Myocyte (in vitro differentiated cells): ENCODE measurements at places on chromosomes 2 and 18. TPM values are rescaled to one million over a fixed set of nuclear protein-coding genes. Genes with fewer than 3 reads are reported as not detected.

- peak; percentile 86 for DNase-seq
These were observed 9.3 kb downstream of the GGCX start for GRCh38 chr2:85551698-85552678.

Gene RESP18
- total RNA-seq, result not detected in 2 replicates

DNA sequence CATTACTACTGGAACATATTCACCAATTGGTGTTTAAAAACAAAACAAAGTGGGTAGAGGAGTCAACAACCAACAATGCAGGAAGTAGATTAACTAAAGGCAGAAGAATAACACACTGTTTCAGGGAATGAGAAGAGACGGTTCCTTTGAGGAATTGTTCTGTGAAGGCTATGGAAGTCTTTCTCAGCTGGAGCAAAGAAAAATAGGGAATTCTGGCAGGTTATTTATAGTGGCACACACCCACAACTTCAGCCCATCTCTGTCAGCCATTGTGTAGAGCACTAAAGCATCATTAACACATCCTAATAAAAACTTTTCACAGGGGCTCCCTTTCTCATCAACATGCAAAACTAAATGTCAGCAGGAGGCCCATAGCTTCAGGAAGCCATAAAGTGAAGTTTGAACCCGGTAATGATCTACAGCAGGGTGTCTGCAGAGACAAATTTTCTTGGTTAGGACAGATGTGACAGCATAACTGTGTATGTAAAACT, 113.6 kb downstream of the CDH2 start:
- no peak for DNase-seq

Gene EMILIN1
- total RNA-seq, result 4.3 and 6.8 TPM in 2 replicates

Gene GREB1
- total RNA-seq, result 0.24 and 0.52 TPM in 2 replicates

GRCh38 chr2:185284696-185285095, 453.9 kb upstream of the FSIP2 start:
- no peak for DNase-seq

DNA sequence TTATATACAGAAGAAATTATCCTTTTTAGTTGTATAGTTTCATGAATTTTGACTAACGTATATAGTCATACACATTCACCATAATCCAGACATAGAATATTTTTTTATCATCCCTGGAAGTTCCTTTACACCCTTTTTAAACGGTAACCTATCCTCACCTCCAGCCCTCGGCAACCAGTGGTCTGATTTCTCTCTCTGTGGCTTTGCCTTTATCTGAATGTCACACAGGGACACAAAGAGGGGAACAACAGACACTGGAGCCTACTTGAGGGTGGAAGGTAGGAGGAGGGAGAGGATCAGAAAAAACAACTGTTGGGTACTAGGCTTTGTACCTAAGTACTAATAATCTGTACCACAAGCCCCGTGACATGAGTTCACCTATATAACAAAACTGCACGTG, 191.9 kb downstream of the MC4R start:
- DNase-seq, result no peak

DNA sequence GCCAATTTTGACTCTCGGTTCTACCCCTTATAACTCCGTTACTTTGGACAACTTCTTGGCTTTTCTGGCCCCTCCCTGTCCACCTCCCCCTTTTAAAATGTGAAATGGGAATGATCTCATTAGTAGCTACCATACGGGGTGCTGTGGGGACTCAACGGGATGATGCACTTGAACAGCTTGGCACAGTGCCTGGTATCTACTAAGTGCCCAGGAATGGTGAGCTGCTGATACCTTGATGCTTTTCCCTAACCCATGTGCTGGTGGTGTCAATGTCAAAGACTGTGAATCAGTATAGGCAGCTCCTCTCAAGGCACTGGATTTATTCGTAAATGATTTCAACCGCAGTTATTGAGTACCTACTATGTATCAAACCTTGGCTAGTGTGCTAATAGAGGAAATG, 204.2 kb downstream of the LOXHD1 start:
- DNase-seq, result no peak

- DNase-seq, result peak; percentile 80
These were observed 119.9 kb upstream of the NDUFV2 start for GRCh38 chr18:8982416-8983183.

Gene MPPE1
- total RNA-seq, result 25.0 and 76.0 TPM in 2 replicates

Gene TMEM182
- 25.5 and 29.7 TPM in 2 replicates for total RNA-seq

GRCh38 chr2:170141865-170142264, 36.1 kb upstream of the MYO3B start:
- DNase-seq, result no peak

Gene SUPT7L
- 35.4 and 44.0 TPM in 2 replicates for total RNA-seq

DNA sequence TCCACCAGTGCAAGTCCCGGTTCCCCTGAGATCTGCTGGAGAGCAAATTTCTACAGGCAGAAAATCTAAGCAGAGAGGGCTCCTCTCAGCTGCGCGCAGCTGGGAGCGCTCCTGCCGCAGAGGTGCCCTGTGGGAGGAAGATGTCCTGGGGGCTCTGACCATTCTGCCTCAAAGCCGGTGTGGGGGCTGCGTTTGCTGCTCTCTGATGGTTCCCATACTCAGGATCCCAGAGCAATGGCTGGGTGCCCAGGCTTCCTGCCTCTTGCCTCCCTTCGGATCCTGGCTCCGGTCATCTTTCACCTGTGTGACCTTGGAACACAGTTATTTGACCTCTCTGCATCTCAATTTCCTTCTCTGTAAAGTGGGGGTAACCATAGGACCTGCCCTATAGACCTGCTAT, 434.2 kb downstream of the ZNF521 start:
- DNase-seq, result no peak

GRCh38 chr2:131120815-131121317, 15.7 kb downstream of the PLEKHB2 start:
- DNase-seq, result no peak

GRCh38 chr18:42268798-42269197, 313.8 kb downstream of the PIK3C3 start:
- DNase-seq, result no peak

Gene CNPPD1
- 28.9 and 35.2 TPM in 2 replicates for total RNA-seq

GRCh38 chr2:239769554-239770245, 255.4 kb downstream of the NDUFA10 start:
- DNase-seq, result no peak

DNA sequence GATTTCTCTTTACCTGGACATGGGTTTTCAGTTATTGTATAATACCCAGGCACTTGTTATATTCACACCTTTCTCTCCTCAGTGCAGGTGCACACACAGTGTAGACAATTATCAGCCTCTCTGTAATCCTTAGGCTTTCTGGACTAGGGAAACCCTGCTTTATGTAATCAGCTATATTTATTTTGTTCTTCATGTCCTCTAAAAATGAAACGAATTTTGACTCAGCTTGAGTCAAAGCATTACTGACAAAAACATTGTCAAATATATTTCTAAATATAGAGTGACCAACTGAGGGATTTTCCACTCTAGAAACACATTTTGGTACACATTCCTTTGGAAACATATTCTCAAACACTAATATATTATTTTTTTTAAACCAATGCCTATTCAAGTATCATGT, 144.8 kb upstream of the GULP1 start:
- DNase-seq, result no peak

GRCh38 chr2:197600306-197600705, 75.1 kb downstream of the RFTN2 start:
- DNase-seq, result no peak

- no peak for DNase-seq
These were observed 69.3 kb downstream of the KCNG2 start for GRCh38 chr18:79866889-79867574.

DNA sequence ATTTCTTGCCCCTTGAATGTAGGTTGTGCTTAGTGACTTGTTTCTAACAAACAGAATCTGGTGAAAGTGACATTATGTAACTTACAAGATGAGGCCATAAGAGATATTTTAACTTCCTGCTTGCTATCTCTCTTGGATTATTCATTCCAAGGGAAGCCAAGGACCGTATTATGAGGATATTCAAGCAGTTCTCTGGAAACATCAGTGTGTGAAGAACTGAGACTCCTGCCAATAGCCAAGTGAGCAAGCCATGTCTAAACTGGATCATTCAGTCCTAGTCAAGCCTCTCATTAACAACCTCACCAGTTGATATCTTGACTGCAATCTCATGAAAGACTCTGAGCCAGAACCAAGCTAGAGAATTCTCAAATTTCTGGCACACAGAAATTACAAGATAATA, 765.1 kb upstream of the SLC8A1 start:
- DNase-seq, result no peak

GRCh38 chr2:231053846-231054245, 2.8 kb upstream of the PSMD1 start:
- no peak for DNase-seq

DNA sequence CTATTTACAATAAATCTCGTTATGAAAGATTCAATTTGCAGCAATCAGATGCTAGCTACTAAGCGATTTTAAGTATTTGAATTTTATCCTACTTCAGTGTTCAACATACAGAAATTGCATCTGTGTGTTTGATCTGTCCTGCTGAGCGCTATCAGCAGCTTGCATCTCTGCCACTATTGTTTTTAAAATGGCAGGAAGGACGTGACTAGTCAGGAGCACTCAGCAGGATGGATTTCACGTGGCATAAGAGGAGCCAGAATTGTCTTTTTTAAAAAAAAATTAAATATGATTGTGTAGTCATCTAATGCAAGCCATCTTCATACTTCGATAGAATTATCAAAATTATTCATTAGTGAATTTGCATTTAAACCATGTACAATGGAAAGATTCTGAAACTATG, 2.8 kb upstream of the KLHL14 start:
- DNase-seq, result no peak

DNA sequence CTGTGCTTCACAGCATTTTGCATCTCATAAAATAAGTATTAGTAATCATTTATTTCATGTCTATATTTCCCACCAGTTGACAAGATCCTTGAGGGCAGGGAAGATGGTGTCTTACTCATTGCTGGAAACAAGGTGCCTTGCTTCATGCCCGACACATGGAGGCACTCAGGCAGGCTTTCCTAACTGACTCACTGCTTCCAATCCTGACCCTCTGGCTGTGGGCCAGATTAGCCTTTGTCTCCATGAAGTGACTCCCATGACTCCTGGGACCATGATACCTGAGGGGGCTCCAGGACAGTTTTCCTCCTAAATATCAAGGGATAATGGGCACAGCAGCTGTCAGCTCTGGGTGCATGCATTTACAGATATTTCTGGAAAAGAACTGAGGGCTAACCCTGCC, 275.1 kb downstream of the AGPS start:
- peak; percentile 70 for DNase-seq

Gene NOP58
- 60.8 and 63.2 TPM in 2 replicates for total RNA-seq

Gene FBXO36
- 1.5 and 2.1 TPM in 2 replicates for total RNA-seq

DNA sequence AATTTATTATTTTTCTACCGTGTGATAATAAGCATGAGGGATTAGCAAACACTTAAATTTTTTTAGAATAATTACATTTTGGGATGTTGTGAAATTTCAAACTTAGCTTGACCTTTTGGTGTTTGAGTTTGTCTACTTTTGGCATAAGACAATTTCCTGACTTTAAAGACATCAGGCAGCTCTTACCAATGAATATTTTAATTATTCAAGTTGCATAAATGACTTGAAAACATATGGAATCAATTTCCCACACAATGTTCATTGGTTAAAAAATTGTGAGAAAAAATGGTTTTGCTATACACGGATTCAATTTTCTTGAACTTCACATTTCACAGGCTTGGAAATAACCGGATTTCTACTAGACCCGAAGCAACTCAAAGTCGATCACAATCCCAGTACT, 243.4 kb downstream of the IKZF2 start:
- DNase-seq, result no peak

Gene SLC8A1
- 5.2 and 8.3 TPM in 2 replicates for total RNA-seq

DNA sequence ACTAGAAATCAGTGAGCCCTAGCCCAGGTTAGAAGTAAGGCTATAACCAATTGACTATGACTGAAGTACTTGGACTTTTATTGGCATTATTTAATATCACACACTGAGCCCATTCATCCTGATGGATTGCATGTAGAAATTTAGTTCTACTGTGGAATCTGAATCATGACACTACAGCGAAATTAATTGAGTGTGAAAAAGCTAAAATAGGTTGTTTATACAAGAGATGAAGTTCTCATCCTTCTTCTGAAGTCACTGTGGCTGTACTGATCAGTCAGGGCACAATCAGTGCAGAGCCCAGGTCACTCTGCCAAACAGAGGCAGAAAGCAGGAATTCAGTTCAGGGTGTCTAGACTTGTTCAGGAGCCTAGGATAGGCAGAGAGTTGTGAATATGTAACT, 158.9 kb downstream of the BABAM2 start:
- DNase-seq, result no peak

DNA sequence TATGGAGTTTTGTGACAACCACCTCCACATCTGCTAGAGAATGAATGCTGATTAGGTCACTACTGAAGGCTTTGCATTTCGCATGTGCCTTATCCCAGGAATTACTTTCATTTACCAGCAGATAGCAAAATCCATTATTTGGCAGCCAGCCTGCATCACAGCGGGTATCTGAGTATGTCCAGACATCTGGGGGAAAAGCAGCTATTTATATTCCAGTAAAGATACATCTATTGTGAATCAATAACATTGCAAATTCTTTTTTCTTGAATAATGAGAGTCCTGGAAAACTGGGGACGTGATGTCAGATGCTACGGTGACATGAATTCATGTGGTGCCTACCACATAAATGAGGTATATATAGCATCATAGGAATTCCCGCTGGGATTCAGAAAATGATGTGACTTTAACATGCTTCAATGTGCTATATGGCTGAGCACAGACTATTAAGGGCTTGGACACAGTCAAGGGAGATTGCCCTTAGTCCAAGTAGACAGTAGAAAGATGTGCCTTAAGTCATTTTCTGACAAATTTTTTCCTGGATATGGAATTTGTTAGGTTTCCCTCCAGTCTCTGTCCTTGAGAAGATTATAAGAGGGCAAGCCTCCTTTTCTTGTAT, 84.2 kb upstream of the CD302 start:
- no peak for DNase-seq

GRCh38 chr18:22564036-22564435, 146.3 kb upstream of the CTAGE1 start:
- no peak for DNase-seq

DNA sequence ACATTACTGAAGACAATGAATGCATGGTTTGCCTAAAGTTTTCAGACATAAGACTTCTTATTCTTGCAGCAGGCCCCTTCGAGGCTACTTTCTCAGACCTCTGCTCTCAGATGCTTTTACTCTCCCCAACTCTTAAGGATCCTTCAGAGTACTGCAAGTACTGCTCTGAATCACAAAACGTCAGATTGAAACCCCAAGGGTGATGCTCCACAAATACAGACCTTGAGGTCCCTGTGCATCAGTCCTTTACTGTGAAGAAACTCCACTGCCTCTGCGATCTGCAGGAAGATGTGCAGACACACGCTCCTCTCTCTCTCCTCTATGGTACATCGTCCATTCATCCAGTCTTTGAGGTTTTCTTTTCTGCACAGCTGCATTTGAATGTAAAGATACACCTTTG, 52.8 kb downstream of the EIF2AK3 start:
- DNase-seq, result no peak

DNA sequence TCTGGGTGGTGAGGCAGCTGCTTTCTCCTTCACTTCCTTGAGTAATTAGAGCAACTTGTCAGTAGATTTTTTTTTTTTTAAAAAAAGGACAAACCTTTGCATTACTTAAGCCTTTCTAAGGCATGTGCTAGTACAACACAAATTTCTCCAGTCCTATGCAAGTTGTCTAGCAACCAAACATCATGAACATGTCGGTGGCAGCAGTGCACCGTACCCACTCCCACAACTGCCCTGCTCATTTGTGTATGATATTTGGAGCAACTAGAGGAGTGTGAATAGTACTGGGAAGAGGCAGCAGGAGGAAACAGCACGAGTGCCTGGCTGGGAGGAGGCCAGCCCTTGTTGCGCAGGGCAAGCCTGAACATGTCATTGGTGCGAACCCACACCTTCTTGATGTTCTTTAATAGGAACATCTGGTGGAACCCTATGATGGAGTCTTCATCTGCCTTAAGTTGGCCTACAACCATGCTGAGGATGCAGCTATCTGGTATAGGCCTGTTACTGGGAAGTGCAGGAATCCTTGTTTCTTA, 238.3 kb downstream of the TDRD15 start:
- DNase-seq, result no peak

- peak; percentile 99 for DNase-seq
These were observed 96.8 kb upstream of the CDC42EP3 start for GRCh38 chr2:37767959-37768925.
